Stimulated activated memory B cell treated with anti-CD40 and anti-IgM and Interleukin-4, amounts not matched to agents 10 μg/mL and 1 μg/mL and 100 μg/mL, for 72 hours (primary cell): ENCODE measurements at places on chromosomes 13 and 19.

- peak; percentile 64 for ATAC-seq
Observed at GRCh38 chr13:45441633-45442032, 23.1 kb upstream of the COG3 start.

GRCh38 chr13:97423300-97424045 is 10.5 kb upstream of the RAP2A start:
- ATAC-seq, result no peak

GRCh38 chr13:50306156-50306555 is 290.9 kb downstream of the KCNRG start:
- ATAC-seq, result no peak

DNA sequence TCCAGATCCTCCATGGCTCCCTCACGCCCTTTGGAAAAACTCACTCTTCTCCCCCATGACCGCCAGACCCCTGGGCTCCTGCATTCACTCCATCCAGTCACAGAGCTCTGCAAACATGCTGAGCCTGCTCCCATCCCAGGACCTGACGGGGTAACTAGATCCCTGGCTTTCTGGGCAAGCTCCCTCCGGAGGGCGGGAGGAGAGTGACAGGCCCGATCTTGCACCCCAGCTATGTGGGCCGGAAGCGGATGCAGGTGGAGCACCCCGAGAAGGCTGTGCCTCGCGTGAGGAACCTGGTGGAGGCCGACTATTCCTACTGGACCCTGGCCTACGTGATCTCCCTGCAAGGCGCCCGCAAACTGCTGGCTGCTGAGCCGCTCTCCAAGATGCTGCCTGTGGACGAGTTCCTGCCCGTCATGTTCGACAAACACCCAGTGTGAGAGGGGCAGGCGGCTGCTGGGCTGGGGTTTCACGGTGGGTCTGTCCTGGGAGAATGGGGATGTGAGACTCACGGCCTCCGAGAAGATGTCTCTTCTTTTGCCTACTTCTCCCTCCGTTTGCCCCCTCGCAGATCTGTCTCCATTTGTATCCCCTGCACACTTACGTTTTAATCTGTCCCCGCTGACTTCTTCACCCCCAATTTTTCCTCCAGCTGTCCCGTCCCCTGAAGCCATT is 25.2 kb downstream of the COLGALT1 start:
- no peak for ATAC-seq

DNA sequence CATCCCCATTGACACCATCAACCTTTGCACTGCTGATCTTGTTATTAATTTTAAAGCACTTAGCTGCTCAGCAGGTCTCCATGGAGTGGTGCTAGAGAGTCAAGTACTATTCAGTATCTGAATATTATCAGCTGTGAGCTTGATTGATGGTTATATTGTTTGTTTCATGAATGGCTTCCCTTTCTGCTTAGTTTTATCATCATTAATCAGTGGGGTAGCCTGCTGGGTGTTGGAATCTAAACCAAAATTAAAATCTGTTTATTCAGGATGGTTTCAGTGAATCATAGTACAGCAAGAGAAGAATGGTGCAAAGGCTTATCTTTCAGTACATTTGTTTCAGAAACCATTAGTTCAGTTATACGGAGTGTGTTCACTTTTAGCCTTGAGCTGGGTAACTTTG is 42.5 kb upstream of the SCEL start:
- peak; percentile 69 for ATAC-seq

GRCh38 chr13:97258801-97259200 is 36.7 kb downstream of the MBNL2 start:
- ATAC-seq, result no peak

- peak; percentile 73 for ATAC-seq
Observed at GRCh38 chr13:80341101-80341755, at the start of gene SPRY2. Gene SPRY2, minus strand, starts transcription at chr13:80341126. Its CDS starts 3,421 bp downstream, at chr13:80337705.

GRCh38 chr13:94706101-94706842 is 6.1 kb downstream of the SOX21 start:
- no peak for ATAC-seq

DNA sequence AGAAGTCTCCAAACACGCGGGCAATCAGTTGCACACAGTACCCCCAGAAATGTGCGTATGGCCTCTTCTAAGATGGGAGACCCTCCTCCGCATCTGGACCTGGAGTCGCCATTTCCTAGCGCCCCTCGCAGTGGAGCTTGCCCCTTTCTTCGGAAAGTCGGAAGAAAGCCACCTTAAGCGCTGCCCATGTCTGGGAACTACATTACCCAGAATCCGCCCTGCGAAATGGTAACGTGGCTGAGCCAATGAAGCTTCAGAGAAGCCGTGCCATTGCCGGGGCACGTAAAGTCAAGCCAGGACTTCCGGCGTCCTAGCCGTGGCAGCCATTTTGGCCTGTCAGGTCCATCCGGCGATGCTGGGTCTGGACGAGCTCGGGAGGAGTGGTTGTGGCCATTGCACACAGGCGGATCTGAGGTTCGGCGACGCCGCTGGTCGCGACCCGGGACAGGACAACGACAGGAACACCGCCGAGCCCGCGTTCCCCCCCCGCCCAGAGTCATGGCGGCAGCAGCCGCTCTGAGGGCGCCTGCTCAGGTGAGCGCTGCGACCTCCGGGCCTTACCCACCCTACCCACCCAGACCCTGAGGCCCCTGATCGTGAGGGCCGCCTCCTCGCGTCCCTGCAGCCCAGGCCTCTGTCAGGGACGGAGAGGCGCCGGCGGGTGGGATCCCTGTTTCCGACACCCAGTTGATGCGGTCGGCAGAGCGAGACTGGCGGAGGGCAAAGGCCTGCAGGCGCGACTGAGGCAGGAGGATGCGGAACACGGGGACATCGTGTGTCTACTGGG is at the start of gene ZNF586:
ZNF586 (plus strand) TSS at position 332 of the 787 bp plus-strand sequence; CDS start at position 499, 167 bp downstream.
- peak; percentile 99 for ATAC-seq

GRCh38 chr13:83423381-83423780 is 458.9 kb downstream of the SLITRK1 start:
- no peak for ATAC-seq

DNA sequence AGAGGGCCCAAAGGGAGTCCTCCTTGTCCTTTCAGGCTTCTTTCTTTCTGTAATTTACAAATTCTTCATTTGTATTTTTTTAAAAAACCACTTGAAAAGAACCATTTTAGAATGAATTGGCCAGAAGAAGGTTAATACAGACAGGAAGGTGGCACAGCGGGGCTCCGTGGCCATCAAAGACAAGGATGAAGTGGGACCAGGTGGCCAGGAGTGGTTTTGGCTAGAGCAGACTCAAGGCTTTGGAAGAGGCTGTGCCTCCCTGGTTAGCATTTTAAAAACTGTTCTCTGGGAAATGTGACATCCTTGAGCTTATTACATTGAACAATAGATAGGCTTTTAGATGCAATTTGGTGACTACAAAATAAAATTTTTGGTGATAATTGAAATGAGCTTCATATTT is 48.4 kb downstream of the ATP8A2 start:
- ATAC-seq, result no peak

DNA sequence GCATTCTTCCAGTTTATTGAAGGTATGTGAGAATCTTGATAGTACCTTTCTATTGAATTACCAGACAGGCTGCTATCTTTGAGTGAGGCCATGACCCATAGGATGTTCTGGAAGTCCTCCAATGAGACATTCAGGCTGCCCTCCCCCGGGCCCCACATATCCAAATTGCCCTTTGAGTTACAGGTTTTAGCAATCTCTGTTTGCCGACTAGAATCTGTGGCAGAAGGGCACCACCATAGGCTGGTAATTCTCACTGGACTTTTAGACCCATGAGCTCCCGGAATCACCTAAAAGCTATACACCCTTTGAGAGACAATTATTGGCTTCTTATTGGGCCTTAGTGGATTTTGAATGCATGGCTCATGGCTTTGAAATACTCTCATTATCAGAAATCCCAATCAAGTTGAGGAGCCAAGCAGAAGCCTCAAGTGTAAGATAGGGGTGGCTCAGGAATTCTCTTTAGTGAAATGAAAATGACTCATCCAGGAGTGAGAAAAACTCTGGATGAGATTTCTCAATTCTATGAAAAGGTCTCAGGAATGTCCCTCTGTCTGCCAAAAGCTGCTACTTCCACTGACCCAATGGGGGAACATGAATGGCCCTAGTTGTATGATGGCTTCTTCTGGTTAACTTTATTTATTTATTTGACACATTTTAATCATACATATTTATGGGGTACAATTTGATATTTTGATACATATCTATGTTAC is 172.1 kb upstream of the CSNK1A1L start:
- ATAC-seq, result no peak

GRCh38 chr19:41597600-41598041 is 21.7 kb downstream of the CEACAM21 start:
- peak; percentile 91 for ATAC-seq

GRCh38 chr13:106867249-106867648 is 299.3 kb upstream of the ARGLU1 start:
- no peak for ATAC-seq

DNA sequence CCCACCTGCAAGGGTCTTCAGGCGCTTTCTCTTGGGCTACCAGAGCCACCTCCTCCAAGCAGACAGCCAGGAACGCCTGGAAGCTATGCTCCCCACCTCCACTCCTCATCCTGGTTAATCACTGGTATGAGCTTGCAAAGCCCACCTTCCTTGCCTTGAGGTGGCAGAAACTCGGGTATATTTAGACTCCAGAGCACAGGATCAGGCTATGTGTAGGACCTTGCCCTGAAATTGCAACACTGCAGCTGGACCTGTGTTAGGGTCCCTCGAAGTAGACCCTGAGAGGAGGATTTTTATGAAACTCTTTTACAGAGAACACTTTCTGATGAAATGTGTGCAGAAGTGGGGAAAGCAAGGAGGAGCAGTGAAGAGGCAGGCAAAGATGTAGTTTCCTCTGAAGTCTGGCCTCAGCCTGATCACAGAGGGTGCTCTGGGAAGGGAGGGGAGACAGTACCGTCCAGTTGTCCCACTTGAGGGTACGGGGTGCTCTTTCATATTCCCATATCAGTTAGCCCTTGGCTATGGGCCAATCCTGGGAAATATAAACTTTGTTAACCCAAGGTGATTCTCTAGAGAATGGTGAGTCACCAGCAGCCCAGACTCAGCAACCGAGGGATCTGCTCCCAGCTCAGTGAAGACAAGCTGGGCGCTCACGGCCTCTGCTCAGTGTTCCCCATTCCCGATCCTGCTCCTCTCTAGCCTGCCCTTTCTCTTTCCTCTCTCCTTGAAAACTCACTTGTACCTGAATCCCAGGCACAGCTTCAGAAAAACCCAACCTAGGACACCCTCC is 157.9 kb downstream of the UQCRFS1 start:
- no peak for ATAC-seq

DNA sequence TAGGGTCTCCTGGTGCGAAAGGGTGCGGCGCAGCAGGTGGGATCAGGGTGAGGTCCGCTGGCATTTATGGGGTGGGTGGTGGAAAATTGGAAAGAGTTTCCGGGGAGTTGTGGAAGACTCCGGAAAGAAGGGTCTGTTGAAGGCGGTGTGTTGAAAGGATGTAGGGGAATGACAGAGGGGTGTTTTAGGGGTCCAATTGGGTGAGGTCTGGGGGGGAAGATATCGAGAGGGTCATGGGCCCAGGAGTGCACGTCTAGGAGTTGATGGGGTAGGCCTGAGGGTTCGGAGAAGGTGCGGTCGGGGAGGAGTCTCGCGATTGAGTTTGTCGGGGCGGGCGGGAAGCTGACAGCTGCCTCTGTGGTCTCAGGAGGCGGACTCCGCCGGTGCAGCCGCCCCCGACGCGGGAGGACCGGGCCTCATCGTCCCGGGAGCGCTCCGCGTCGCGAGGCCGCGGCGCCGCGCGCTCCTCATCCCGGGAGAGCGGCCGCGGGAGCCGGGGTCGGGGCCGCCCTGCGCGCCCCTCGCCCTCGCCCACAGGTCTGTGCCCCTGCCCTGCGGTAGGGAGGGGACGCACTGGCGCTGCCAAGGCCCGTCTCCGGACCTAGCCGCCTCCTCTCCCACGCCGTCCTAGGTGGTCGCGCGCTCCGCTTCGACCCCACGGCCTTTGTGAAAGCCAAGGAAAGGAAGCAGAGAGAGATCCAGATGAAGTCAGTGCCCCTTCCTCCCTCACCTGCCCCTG is 7.0 kb downstream of the PGLYRP1 start:
- peak; percentile 48 for ATAC-seq
